Stimulated activated CD4-positive, alpha-beta T cell treated with anti-CD3 and anti-CD28 coated beads, Interleukin-4, amount 100 ng/mL, for 48 hours (primary cell): ENCODE measurements at places on chromosomes 3 and 15.
A peak's percentile ranks its signal among the peaks of the same experiment; 100 is the strongest.

GRCh38 chr3:39224288-39224687, 31.9 kb upstream of the XIRP1 start:
- DNase-seq = no peak

GRCh38 chr15:101322016-101322695, 27.1 kb upstream of the SNRPA1 start:
- no peak for DNase-seq

GRCh38 chr3:64088408-64089205, 65.3 kb upstream of the PSMD6 start:
- DNase-seq = no peak

GRCh38 chr3:13254028-13254951, 165.8 kb downstream of the NUP210 start:
- DNase-seq = no peak

GRCh38 chr3:81462921-81463320, 298.5 kb downstream of the GBE1 start:
- DNase-seq = no peak

DNA sequence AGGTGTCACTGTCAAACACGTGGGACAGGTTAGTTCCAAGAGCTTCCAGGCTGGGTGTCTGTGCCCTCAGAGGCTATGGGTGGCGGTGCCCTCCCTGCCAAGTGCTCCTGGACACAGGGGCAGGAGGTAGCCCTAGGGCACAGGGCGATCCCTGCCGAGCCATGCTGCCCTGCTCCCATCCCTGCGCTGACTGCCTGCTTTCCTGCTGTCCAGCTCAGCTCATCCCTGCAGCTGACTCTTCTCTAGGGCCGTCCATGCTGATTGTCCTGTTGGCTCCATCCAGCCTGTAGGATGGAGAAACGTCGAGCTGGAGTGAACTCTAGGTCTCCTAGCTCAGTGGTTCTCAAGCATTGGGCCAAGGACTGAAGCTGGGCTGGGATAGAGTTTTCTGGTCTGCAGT, 3.7 kb downstream of the PDIA5 start:
- DNase-seq = no peak

DNA sequence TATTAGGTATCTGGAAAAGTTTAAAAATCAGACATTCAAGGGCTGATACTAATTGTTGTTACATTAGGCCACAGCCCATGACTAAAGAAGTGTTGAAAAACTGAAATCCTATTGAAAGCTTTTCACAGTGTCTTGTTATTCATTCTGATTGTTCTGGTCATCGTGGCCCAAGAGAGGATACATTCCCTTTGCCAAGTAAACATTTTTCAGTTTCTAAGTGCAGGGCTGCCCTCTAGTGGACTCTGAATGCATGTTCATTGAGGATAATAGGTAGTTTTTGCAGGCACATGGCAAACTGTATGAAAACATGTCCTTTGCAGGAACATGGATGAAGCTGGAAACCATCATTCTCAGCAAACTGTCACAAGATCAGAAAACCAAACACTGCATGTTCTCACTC, 181.1 kb downstream of the MYRIP start:
- no peak for DNase-seq

DNA sequence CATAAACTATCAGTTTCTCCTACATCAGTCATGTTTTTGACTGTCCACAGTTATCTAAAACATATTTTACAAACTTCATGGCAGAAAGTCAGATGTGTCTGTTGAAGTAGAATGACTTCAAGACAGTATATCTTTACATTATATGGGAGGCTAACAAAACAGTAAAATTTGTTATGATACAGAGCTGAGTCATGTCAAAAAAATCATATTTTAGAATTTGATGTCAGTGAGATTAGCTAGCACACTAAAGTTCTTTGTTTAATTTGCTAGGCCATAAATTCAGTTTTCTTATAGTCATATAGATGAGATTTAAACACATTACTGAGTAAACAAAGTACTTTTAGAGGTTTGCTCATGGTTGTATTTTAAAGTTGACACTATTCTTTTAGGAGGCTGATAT, 80.3 kb upstream of the IGSF10 start:
- DNase-seq = no peak

- DNase-seq = peak; percentile 44
Observed at GRCh38 chr15:85710340-85710842, 84.3 kb downstream of the KLHL25 start.

DNA sequence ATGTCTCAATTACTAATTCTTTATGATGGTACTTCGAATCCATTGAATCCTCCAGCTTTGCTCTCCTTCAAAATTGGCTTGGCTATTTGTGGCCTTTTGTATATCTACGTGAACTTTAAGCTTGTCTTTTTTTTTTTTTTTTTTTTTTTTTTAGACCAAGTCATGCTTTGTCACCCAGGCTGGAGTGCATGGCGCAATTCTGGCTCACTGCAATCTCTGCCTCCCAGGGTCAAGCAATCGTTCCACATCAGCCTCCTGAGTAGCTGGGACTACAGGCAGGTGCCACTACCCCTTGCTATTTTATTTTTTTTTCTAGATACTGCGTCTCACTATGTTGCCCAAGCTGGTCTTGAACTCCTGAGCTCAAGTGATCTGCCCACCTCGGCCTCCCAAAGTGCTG, 7.7 kb upstream of the DIPK2A start:
- DNase-seq = no peak

DNA sequence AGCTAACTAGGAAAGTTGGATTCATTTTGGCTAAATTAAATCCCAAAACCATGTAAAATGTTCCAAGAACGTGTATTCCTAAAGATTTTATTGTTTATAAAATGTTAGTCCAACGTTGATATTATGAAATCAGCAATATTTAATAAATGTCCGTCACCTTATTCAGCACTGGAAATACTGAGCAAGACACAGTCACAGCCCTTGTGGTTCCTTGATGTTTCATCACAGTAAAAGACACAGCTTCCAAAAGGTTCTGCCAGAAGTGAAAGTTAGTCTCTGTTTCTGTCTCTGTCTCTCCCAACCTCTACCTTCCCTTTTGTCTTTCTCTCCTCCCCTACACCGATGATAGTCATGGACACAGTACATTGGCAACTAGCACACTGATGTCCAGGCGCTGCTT, 82.2 kb upstream of the BOC start:
- no peak for DNase-seq
